Vagina (tissue), 2 donors: ENCODE measurements at places on chromosomes 13 and 19.

DNA sequence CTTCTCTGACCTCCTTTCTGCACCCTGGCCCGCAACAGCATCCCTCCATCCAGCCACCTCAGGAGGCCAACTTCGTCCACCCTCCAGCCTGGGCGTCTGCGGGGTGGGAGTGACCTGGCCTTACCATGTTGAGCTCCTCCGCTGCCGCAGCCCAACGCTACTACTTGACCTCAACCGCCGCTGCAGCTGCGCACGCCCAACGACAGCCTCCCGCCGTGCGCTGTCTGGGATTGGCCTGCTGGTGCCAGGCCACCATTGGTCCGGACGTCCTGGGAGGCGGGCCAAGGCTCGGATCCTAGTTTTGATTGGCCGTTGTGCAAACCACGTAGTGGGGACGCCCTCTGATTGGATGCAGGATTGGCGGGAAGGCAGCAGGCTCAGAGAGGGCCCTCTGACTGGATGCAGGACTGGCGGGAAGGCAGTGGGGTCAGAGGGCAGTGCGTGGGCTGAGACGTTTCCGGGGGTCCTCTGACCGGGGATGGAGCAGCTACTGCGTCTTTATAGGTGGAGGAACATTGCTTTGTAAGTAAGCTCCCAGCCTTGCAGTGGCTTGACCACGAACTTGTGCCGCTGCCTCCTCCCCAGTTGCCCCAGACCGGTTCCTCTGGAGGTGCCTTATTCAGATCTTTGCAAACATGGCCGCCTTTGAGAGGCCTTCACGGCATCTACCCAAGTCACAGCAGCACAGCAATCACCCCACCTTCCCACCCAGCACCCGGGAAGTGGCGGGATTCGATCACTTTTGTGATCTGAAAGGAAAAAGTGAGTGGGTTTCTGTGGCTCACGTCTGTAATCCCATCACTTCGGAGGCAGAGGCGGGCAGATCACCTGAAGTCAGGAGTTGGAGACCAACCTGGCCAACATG, at the start of gene TUBA3C:
Gene TUBA3C (minus strand): TSS at position 204 of the 865 bp plus-strand sequence. CDS start 77 bp downstream, at position 127.
- peak; percentile 47 for DNase-seq

- DNase-seq = no peak
Measured at GRCh38 chr13:42893214-42893671, 98.8 kb downstream of the EPSTI1 start.

- no peak for DNase-seq
Measured at GRCh38 chr19:4380254-4380727, 20.1 kb downstream of the SH3GL1 start.

- DNase-seq = no peak
Measured at GRCh38 chr19:15072930-15073647, 8.9 kb upstream of the OR1I1 start.

DNA sequence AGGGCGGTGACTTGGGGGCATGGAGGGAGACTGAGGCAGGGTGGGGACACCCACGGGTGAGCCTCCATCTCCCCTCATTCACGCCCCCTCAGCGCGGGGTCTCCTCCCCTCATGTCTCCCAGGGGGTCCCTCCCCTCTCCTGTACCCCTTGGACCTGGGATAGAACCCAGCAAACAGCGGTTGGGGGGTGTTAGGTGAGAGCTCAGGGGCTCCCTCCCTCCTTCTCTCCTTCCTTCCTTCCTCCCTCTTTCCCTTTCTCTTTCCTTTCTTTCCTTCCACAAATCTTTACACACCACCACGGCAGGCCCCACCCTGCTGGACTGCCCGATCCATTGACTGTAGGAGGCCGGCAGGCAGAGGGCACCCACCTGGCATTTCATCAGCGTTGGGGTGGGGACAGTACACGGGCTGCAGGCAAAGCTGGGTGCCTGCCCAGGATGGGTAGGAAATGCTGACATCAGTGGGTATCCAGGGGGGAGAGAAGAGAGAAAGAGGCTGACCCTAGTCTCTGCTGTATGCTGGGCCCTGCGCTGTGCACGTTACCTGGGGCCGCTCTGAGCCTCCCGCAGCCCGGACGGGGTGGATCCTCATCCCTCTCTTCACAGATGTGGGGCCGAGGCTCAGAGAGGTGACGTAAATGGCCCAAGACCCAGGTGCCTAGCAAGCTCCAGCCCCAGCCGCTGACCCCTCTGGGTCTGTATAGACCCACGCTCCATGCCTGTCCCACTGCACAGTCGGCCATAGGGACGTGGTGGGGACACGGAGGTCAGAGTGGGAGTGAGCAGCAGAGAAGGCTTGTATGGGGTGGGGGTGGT, 3.5 kb downstream of the SSC5D start:
- no peak for DNase-seq

DNA sequence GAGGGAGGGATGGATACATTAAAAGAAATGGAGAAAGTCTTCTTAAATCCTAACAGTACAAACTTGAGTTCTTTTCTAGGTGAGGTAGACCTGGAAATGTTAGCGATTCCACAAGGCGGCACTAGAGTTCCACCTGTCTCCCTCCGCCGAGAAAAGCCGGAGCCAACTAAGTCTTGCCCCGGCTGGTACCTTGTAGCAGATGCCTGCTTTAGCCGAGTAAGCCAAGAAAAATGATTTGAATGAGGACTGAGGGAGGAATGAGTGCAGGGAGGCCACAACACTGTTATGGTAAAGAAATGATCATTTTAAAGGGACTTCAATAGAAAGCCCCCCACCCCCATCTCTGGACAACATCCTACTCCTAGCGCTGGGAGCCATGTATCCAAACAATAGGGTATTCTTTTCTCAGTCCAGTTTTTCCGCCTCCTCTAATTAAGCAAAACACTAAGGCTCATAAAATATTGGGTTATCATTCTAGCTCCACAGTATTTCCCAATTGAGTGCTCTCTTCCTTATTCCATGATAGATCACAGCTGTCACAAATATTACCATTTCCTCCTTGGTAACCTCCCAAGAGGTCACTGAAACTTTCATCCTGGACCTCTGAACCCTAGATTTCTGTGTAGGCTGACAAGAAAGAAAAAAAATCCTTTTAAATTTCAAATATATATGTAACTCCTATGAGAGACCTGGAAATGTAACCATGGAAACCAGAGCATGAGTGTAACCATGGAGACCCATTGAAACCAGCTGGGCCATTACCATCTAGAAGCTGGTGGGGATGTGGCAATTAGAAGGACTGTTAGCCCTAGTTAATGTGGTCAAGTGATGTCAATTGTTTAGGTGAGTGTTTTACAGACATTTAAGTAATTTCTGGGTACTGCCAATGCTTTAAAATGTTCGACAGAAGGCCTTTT, 58.3 kb downstream of the GPALPP1 start:
- no peak for DNase-seq

DNA sequence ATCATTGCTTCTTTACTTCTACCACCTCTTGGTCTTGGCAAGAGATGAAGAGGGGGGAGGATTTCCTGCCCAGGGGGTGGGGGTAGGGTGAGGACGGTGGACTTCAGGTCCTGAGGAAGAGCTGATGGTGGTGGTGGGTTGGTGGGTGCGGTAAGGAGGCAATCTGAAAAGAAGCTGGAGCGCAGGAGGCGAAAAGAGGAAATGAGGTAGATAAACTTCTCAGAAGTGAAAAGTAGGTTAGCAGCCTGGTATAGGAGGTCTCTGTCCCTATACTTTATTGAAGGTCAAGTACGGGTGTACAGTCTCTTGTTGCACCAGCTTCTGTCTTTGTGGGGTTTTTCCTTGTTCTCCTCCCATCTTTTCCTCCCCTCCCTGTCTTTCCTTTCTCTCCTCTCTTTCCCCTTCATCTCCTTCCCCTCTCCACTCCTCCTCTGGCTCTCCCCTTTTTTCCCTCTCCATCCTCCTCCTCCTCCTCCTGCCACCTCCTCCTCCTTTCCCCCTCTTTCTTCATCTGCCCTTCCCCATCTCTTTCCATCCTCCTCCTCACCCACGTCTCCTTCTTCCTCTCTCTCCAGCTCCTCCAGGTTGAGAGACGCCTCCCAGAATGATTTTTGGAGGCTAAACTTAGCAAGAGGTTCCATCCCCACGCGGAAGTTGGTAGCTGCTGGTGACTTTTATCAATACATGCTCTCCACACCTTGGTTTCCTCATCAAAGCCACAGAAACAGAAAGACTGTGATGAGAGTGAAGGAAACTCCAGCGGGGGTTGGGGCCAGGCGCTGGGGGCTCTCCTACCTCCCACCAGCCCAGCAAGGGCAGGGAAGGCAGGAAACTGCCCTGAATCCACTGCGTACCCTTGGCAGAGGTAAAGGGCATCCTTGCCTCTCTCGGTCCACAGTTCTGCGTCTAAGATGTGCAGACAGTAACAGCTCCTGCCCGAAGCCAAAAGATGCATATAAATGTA, 15.3 kb downstream of the TNFSF14 start:
- no peak for DNase-seq

GRCh38 chr19:484494-484893, 11.8 kb upstream of the MADCAM1 start:
- no peak for DNase-seq

- peak; percentile 61 for DNase-seq
Measured at GRCh38 chr19:30209617-30210600, 162.3 kb upstream of the ZNF536 start.

DNA sequence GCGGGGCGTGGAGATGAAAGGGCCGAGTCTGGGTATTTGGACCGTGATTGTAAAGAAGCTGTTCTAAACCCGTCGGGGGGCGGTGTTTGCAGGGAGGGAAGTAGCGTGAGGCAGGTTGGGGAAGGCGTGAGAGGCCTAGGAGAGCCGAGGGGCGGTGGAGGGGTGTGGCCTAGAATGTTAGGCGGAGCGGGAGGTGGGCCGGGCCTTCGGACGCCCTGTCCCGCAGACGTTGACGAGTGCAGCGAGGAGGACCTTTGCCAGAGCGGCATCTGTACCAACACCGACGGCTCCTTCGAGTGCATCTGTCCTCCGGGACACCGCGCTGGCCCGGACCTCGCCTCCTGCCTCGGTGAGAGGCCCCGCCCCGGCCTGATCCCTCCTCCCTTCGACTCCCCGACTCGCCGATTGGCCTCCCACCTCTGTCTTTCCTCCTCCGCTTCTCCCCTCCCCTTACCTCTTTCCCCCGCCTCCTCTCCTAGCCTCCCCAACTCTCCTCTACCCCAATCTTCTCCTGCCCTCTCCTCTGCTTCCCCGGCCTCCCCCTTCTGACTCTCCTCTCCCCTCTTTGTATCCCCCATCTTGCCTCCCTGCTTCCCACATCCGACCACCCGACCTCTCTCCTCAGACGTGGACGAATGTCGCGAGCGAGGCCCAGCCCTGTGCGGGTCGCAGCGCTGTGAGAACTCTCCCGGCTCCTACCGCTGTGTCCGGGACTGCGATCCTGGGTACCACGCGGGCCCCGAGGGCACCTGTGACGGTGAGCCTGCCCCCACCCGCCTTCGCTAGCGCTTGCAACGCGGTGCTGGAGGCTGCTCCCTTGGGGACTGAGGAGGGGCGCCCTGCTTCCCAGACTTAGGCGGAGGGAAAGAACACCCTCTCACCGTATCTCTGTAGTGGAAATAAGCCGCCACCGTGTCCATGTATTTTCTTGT, 12.8 kb downstream of the LTBP4 start:
- DNase-seq = no peak
